ENCODE measurements at places on chromosomes 7 and 10.

GRCh38 chr10:23294638-23295247 lies 49.9 kb downstream of the C10orf67 start:
- DNase-seq = no peak

- DNase-seq = peak; percentile 72
These were observed 2.7 kb downstream of the FRAT1 start for GRCh38 chr10:97321804-97322190.

DNA sequence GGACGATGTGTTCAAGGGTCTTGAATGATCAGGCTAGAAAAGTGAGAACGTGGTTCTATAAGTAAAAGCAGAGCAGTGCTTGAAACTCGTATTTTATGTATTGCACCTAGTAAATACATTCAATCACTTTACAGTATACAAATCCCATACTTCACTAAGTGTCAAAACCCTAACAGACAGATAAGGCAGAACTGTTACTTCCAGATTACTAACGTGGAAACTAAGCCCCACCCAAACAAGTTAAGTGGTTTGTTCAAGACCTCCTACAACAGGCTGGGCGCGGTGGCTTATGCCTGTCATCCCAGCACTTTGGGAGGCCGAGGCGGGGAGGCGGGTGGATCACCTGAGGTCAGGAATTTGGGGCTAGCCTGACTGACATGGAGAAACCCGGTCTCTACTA lies 9.2 kb upstream of the MYO1G start:
- DNase-seq = no peak

DNA sequence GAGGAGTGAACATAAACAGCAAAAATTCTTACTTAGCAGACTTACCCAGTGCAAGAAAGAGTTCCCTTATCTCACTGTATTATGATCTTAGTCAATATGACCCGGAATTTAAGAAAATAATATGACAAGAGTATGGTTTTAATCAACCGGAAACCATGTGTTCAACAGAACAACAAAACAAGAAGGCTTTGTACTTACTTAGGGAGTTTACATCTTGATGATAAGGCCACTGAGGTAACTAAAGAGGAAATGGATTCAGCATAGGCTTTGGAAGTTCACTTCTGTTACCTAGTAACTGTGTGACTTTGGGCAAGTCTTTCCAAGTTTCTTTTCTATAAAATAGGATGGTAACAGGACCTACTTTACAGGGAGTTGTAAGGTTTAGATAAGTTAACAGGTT lies 7.4 kb upstream of the FAS start:
- no peak for DNase-seq

DNA sequence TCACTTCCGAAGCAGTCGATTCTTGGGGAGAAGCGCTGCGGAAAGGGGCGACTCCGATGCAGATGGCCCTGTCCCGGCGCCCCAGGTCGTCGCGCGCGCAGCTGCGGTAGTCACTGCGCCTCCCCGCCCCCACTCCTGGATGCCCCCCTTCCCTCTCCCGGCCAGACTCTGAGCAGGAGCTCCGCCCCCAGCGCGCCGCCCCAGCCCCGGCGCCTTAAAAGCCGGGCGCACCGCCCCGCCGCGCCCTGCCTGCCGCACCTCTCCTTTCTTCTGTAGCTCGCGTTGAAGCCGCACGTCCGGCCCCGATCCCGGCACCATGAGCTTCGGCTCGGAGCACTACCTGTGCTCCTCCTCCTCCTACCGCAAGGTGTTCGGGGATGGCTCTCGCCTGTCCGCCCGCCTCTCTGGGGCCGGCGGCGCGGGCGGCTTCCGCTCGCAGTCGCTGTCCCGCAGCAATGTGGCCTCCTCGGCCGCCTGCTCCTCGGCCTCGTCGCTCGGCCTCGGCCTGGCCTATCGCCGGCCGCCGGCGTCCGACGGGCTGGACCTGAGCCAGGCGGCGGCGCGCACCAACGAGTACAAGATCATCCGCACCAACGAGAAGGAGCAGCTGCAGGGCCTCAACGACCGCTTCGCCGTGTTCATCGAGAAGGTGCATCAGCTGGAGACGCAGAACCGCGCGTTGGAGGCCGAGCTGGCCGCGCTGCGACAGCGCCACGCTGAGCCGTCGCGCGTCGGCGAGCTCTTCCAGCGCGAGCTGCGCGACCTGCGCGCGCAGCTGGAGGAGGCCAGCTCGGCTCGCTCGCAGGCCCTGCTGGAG lies at the start of gene INA:
Gene INA (plus strand): TSS at position 243 of the 817 bp plus-strand sequence. CDS start 74 bp downstream, at position 317.
- DNase-seq = peak; percentile 96

DNA sequence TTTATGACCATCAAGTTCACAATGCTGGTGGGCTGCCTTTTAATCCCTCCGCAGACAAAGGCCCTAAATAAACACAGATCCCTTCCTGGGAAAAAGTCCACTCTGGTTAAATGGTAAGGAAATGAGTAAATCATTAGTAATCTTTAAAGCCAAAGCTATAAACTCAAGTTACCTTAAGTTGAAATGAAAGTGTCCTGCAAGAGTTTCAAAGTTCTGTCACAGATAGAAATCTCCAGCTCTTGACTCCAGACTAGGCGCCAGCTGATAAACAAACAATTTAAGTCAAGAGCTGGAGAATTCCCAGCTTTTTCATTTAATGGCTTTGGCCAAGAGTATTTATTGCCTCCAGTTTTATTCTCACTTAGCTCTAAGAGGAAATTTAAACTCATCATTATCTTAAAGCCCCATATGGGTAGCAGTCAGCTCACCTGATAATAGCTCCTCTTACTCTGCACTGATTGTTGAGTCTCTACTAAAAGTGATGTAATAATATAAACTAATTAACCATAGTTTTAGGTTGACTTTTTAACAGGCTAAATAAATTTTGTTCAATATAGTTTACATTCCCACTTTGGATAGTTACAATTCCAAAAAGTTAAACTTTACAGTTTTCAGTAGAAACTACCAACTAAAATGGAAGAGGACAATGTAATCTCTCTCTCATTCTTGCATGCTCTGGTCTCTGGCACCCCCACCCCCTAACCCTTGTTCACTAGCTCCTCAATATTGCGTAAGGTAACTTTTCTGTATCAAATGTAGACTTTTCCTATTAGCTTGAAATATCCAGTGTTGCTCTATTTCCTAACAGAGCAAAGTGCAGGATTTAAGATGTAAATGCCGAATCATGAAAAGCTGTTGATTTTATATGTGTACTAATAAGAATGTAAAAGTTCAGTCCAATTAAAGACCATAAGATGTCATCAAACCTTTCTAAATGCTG lies 56.1 kb downstream of the HIBADH start:
- DNase-seq = no peak

GRCh38 chr7:102132209-102132752 lies 154.4 kb upstream of the SH2B2 start:
- DNase-seq = no peak

DNA sequence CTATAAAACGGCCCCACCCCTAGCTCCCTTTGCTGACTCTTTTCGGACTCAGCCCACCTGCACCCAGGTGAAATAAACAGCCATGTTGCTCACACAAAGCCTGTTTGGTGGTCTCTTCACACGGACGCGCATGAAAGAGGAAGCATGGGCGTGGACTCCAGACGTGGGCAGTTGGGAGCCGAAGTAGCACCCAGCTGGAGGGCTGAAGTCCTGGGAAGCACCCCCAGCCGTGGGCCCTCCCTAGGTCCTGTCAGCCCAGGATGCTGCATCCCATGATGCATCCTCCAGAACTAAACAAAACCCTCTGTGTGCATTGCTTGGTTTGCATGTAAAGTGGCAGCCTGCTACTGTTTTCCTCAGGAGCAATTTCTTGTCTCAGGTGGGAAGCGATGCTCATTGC lies 62.1 kb upstream of the CFAP46 start:
- DNase-seq = no peak
